NCI-H1105 treated with DMSO at 0.1 percent for 48 hours (cell line): ENCODE measurements at places on chromosomes 11 and 22.

DNA sequence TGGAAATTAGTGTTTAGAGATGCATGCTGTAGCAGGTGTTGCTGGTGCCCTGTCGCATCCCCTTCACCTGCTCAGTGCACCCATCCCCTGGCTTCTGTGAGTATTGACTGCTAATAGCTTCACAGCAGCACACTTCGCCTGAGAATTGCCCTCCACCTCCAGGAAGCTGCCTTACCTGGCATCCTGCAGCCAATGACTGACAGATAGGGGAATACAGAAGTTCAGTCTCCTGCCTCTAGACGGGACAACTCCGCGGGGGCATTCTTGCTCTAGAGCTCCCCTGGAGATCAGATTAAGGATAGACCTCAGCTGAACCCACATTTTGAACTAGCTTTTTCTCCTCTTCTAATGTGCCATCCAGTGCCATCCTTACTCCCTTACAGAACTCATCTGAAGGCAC is 9.3 kb upstream of the CD3E start:
- no peak for DNase-seq

DNA sequence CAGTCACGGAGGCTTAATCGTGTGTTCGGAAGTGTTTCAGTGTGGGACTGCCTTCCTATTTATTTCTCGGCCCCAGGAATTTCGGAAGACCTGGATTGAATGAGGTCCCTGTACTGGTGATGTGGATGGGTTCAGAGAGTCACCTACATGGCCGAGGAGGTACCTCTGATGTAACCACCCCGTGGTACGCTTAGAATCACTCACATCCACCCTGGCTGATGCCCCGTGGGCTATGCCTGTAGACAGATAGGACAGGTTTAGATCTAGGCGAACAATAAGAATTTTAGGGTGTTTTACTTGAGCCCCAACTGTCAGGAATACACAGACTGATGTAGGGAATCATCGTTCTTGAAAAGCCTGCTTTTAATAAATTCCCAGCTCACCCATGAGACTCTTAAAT is 2.0 kb downstream of the MPPED1 start:
- DNase-seq = no peak

- no peak for DNase-seq
Measured at GRCh38 chr11:128881221-128881620, 9.9 kb upstream of the KCNJ5 start.

DNA sequence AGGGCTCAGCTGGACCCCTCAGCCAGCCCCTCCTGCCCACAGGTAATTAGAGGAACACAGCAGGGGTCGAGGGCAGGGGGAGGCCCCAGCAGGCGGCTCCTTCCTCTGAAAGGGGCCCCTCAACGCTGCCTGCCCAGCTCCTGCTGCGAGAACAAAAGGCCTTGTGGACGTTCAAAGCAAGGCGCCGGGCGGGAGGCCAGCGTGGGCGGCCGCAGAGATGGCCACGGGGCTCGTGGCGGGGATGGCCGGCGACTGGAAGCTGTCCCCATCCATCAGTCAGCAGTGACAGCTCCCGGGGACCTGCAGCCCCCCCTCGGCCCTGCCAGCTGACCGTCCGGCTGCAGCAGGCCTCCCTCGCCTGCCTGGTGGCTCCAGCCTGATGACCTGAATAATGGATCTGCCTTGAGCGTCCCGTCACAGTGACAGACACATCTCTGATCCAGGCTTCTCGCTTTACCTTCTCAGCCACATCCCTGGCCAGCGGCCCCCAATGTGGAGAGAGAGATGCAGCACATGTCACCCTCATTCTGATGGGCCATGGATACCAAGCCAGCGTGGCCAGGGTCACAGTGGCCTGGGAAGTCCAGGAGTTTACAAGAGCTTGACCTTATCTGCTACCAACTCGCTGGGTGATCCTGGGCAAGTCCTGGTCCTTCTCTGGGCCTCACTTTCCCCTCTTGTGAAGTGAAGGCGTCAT is 159.3 kb downstream of the MN1 start:
- DNase-seq = no peak

DNA sequence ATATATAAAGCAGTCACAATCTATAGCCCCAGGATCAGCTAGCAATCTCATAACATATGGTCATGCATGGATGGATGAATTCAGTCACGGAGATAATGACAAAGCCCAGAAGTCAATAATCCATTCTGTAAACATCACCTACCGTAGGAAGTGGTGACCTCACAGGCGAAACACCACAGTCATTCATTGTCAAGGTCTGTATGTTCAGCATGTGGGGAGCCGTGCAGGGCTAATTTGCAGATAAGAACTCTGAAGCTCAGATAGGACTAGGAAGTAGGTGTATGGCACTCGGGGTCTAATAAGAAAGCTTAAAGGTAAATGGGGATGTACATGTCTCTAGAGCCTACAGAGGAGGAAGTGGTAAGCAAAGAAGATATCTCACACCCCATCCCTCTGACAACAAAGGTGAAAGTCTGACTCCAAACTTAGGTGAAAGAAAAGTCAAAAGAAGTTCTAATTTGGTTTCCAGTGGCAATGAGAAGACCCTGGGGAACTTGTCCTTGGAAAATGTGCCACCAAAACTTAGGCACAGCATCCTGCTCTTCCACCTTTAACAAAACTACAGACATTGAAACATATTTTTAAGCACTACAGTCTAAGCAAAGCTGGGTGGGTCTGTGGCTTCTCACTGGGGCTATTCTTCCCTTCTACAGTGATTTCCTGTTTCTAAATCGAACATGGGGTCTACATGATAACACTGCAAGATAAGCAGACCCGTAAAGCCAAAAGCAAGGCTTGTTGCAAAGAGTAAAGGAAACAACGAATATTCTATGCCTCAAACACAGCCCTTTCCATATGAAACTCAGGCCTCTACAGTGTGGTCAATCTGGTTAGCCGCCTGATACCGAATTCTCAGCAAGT is 5.2 kb downstream of the CRTAM start:
- no peak for DNase-seq

- DNase-seq = no peak
Measured at GRCh38 chr11:57240757-57241156, 3.7 kb upstream of the APLNR start.

- peak; percentile 69 for DNase-seq
Measured at GRCh38 chr22:44620129-44620840, 81.7 kb upstream of the PRR5 start.

DNA sequence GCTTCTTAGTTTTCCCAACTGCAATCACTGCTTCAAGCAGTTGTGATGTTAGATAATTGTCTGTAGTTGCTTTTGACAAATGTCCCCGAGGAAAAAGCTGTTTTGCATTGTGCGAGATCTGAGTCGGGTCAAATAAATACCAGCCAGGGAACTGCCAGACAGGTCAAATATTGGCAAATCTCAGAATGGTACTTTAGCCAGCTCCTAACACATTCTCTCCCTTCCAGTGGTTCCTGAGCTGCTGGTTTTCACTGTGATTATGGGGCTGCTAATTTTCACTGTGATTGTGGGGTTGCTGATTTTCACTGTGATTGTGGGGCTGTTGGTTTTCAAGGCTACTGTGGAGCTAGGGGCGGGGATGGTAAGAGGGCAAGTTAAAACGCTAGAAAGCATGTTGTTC is 14.3 kb downstream of the RASSF10 start:
- no peak for DNase-seq

DNA sequence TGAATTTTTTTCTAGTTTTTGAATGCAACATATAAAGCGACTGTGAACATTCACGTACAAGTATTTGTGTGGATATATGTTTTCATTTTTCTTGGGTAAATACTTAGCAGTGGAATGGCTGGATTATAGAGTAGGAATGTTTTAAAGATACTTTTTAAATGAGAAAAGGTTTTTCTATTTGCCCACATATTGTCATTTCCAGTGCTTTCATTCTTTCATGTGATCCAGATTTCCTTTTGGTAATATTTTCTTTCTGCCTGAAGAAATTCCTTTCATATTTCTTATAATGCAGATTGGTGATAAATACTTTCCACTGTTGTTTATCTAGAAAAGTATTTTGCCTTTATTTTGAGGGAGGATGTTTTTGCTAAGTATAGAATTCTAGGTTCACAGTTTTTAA is 7.9 kb downstream of the DDB2 start:
- no peak for DNase-seq

- DNase-seq = no peak
Measured at GRCh38 chr11:133531971-133532651, at the start of gene OPCML. Gene OPCML, minus strand, starts transcription at chr11:133532501.

DNA sequence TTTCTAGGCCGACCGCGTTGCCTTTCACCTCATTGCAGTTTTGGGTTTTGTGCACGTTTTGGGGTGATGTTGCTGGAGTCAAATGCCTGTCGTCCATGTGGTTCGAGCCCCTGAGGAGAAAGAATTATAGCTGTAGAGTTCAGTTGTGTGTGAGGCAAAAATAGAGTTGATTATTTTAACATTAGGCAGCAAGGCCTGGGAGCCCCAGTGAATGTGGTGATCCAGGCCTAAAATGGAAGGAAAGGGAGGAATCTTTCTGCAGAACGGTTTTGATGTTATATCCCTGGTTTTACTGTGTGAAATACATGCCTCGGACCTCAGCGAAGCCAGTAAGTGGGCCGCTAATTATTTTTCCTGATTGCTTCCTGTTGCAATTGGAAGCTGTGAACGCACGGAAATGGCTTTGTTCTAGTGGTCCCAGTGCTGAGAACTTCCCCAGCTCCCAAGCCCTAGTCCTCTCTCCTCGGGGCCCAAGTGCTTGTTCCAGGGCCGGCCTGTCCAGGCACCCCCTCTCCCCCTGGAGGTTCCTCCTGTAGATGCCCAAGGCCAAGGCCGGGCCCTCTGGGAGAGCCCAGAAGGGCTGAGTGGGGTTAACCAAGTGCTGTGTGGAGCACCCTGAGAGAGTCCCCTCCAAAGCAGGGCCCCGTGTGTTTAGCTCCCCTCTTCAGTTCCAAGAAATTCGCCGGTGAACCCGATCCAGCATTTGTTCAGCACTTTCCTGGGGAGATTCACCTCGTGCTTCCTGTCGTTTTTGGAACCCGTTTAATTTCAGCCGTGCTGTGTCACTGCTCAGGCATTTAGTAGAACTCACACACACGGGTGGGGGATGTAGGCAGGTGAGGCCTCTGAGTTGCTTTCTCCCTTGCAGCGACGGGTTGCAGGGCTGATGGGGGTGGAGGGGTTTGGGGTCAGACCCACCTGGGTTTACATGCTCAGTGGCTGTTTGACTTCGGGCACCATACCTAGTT is 2.1 kb downstream of the LRP5 start:
- no peak for DNase-seq

GRCh38 chr11:77026221-77026620 is 8.0 kb upstream of the B3GNT6 start:
- DNase-seq = no peak

GRCh38 chr11:109454857-109455256 is 32.9 kb downstream of the C11orf87 start:
- DNase-seq = no peak

GRCh38 chr22:17266251-17266971 is 47.2 kb upstream of the ADA2 start:
- peak; percentile 77 for DNase-seq

DNA sequence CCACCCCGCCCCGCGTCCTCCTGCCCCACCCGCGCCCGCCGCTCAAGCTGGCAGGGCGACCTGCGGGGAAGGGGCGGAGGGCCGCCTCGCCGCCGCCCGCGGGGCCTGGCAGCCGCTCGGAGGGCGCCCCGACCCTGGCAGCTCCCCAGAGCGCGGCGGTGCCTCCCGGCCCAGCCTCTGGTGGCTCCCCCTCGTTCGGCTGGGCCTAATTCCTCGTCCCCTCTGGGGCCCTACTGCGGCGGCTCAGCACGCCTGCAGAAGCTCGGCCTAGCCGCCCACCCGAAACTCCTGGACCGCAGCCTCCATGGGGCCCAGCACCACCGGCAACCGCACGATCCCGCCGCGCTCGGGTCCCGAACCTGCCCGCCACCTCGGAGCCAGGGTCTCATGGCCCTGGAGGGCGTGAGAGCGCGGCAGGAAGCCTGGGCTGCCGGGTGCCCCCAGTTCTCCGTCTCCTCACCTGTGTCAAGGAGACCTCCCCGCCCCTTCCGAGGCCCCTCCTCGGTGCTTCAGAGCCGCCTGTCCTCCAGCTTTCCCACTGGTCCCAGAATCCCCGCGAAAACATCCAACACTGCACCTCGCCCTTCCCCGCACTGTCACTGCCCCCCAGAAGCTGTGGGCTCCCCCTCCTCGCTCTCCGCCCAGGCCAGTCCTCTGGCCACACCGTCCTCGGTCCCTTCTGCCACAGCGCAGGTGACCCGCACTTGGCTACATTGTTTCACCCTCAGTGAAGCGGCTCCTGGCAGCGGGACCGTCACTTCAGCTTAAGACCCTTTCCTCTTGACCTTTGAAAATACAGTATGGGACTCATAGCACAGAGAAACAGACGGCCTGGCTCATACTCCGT is 613 bp upstream of the GSC2 start:
- DNase-seq = no peak

DNA sequence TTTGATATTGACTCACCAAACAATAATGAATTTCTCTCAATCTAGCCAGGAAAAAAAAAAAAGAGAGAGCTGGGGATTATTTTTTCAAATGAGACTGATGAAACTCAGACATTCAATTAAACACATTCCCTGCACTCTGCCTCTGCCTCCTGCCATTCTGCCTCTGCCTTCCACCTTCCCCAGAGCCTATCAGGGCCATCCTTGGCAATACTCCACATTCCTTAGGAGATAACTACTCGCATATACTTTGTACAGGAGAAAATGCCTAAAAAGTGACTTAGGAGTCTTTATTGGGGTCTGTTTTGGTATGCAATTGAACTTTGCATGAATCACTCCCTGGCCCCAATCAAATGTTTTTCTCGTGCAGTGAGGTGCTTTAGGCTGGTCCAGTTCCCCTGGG is 246.6 kb upstream of the PLET1 start:
- DNase-seq = no peak

DNA sequence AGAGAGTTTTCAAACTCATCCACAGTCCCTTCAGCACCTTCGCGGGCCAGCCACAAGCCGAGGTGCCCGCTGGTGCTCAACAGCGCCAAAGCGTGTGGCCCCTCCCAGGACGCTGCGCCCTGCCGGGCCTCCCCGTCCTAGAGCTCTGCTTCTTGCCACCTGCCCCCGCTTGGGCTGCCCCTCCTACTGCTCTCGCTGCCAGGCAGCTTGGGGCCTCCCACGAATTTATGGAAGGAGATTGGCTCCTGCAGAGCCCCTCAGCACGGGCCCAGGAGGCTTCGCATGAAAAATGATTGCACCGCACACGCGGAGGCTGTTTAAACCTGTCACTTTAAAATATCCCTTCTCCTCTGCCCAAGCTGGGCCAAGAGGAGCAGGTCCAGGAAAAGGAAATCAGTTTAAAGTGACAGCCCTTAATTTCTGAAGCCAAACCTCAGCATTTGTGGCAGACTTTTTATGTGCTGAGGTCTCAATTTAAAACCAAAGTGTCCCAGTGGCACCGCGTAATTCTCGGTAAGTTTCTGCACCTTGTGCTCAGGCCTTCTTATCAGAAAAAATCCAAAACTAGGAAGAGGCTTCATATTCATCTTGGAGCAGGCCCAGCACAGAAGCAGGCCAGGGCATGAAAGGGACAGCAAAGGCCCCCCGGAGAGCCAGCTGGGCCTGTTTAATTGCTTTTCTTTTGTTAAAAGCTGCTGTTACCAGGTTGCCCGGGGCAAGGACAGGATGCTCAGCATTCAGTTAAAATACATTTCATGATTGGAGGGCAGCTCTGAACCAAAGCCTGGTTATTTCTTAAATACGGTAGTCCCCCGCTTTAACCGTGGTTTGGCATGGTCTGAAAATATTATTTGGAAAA is 303.6 kb downstream of the OPCML start:
- DNase-seq = peak; percentile 91
